ENCODE measurements at places on chromosomes 1 and 21.

- no peak for DNase-seq
These were observed 21.3 kb downstream of the GPSM2 start for GRCh38 chr1:108897865-108898720.

- DNase-seq = no peak
These were observed 11.7 kb downstream of the CAPN9 start for GRCh38 chr1:230758709-230759368.

DNA sequence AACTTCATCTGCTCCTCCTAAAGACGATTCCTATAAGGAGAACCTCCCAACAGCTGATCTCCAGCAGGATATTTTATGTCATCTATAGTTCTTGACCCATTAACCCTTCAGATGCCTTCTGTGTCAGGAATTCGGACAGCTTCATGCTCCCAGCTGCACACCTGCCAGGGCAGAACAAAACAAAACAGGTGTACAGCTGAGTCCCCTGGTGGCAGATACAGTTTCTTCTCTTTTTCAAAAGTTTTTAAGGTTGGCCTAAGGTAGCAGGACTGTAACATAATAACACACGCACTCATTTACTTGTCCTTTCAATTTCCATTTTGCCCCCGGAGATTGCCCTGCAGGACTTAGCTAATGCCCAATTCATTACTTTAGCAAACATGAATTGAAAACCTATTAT is 218.3 kb downstream of the S1PR1 start:
- DNase-seq = no peak

GRCh38 chr1:12006167-12006921 is 13.0 kb upstream of the MIIP start:
- no peak for DNase-seq

DNA sequence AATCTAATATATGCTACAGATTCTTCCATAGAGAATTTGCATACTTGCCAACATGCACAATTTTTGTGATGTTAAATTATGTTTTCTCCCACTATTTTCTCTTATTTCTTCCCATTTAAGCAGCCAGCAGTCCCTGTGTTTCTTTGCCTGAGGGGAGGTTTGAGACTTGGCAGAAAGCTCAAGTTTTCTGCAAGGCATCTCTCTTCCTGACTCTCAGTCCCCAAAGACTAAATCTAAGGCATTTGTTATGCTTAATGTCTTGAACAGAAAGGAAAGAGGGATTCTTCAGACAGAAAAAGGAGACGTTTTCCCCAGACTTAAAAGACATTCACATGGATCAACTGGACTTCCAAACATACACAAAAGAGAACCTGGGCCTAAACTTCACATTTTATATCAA is 354.4 kb downstream of the RYR2 start:
- DNase-seq = no peak

DNA sequence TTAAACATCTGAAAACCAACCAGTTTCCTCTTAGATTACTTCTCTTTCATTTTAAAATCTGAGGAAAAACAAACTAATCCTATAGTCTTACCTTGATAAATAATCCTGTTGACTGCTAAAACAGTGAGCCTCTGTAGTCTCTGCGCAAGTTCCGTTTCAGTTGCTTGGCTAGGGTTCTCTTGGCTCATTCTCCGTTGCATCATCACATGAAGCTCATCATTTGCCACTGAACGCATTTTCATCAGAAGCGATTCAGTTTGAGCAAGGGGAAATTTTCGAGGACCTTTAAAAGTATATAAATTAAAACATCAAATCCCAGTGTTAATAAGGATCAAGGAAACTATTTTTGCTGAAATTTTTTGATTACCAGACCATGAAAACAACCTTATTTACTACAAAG is 96.7 kb upstream of the GNG4 start:
- DNase-seq = no peak

DNA sequence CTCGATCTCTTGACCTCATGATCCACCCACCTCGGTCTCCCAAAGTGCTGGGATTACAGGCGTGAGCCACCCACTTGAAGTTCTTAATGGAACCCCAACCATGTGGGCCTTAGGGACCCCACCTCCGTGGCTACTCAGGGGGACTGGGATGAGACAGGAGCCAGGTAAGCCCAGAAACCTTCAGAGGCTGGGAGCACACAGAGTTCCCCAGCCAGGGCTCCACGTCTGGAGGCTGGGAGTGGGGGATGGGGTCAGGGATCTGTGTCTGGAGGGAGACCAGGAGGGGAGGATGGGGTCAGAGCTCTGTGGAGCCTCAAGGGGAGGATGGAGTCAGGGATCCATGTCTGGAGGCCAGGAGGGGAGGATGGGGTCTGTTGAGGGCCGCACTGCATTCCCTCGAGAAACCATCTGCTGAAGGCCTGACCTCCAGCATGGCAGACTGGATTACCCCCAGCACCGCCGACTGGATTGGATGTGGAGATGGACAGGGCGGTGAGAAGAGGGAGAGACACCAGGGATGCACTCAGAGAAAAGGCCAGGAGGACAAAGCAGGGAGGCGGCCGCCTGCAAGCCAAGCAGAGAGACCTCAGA is 2.1 kb upstream of the FTCD start:
- DNase-seq = peak; percentile 60

DNA sequence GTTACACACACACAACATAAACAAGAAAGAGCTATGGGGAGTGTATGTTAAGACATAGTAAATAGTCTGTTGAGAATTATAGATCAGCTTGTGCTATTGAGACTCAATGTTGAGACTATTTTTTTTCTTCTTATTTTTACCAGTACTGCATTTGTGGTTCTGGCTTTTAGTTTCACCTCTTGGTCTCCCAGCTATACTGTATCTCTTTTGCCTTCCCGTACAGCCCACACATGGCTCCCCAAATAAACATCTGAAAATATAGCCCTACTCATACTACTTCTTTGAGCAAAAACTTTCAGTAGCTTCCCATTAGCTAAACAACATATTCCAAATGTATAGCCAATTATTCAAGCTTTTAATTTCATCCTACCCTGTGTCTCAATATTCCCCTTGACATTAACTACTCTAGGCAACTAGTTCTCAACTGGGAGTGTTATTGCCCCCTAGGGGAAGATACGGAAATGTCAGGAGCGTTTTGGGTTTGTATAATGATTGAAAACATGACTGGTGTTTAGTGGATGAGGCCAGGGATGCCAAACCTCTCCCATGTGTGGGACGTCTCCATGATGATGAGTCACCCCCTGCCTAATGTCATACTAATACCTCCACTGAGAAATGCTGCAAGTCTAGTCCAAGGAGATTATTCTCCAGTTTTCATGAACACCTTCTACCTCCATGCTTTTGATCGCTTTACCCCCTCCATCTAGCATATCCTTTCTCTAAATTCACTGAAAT is 6.8 kb downstream of the RPE65 start:
- DNase-seq = no peak

DNA sequence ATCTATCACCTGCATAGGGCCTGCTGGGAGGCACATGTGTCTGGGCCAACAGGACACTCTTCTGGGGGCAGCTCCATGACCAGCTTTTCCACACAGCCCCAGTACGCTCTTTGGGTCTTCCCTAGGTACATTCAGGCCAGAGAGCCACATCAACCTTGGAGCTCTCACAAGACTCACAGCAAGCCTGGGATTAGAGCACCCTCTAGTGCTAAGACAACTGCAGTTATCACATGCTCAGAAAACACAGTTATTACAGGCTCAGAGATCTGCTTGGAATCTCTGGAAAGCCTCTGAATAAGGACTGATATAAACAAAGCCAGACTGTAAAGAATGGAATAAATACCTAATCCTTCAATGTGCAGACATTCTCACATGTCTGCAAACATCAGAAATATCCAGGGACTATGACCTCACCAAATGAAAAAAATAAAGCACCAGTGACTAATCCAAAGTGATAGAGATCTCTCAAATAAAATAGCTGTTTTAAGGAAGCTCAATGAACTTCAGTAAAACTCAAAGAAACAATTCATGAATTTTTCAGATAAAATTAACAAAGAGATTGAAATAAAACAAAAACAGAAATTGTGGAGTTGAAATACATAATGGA is 563.9 kb upstream of the NR5A2 start:
- no peak for DNase-seq

DNA sequence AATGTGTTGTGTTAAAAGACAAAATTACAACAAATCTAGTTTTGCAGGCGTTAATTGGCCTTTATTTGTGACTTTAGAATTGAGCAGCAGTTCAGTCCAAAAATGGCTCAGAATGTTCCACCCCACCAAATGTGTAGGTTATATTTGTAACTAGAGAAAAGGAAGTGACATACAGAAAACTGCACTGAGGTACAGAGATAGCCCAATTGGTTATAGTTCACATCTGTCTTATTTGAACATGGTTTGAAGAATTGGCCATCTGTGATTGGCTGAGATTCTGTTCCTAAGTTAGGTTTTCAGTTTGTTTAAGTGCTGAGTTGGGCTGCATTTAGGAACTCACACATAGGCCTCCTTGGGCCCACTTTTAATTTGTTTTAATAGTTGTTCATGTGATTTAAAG is 12.0 kb upstream of the FMO2 start:
- no peak for DNase-seq

- DNase-seq = peak; percentile 65
These were observed 6.1 kb upstream of the CROCC start for GRCh38 chr1:16915627-16915973.

DNA sequence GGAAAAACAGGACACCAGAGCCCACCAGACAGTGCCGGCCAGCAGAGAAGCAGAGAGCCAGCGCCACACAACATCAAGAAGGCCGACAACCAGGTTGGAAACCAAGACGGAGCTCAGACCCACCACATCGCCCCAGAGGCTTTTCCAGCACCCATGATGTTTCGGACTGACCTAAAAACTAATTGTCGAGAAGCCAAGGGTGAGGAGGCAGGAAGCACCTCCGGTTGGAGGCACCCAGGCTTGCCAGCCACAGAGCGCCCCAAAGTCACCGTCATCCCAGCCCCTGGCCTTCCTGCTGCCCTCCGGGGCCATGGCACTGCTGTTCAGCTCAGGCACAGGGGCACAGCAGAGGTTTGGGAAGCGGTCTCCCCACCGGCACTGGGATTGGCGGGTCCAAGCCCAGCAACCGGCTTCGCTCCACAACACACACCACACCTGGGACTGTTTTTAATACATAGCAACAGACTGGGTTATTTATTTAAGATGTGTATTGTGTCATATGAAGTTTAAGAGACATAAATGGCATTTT is 67.2 kb downstream of the SLC37A1 start:
- DNase-seq = peak; percentile 55

DNA sequence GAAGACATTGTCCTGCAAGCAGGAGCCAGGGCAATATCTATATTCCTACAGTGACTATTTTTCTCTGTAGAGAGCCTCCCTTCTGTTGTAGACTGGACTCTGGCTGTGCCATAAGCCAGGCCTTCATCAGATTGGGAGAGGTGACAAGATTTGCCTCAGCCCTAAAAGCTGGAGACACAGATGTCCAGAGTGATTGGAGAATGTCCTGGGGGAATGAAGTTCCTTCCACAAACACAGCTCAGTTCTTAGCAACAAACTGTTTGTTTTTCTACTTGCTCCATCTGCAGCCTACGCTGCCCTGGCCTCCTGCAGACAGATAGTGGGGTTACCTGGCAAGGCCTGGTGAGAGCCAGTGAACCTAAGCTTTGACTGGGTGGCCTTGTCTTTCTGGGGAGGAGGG is 29.9 kb upstream of the SNX27 start:
- DNase-seq = no peak

GRCh38 chr1:219621047-219621786 is 8.3 kb upstream of the ZC3H11B start:
- DNase-seq = no peak

GRCh38 chr1:192652159-192652558 is 16.2 kb downstream of the RGS13 start:
- DNase-seq = no peak

DNA sequence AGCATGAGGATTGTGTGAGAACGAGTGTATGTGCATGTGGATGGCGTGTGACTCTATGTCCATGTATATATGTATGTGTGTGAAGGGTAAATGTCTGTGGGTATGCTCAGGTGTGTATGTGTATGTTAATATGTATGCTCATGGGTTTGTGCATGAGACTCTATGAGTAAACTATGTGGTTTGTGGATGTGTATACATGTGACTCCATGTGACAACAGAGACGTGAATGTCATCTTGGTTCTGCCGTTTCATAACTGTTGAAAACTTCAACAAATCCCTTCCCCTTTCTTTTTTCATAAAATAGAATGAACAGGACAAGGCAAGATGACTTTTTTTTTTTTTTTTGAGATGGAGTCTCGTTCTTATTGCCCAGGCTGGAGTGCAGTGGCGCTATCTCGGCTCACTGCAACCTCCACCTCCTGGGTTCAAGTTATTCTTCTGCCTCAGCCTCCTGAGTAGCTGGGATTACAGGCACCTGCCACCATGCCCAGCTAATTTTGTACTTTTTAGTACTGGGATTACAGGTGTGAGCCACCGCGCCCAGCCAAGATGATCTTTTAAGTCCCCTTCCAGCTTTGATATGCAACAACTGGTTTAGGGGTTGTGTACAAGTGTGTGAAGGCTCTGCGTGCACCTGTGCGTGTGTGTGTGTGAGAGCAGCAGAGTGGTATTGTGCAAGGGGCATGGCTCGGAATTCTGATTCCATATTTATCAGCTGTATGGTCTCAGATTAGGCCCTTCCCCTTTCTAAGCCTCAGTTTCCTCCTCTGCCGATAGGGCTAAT is 106.3 kb downstream of the EBNA1BP2 start:
- DNase-seq = no peak

GRCh38 chr1:57957576-57957975 is 533.7 kb upstream of the DAB1 start:
- no peak for DNase-seq

- no peak for DNase-seq
These were observed 46.5 kb downstream of the NCF2 start for GRCh38 chr1:183543619-183544204.

DNA sequence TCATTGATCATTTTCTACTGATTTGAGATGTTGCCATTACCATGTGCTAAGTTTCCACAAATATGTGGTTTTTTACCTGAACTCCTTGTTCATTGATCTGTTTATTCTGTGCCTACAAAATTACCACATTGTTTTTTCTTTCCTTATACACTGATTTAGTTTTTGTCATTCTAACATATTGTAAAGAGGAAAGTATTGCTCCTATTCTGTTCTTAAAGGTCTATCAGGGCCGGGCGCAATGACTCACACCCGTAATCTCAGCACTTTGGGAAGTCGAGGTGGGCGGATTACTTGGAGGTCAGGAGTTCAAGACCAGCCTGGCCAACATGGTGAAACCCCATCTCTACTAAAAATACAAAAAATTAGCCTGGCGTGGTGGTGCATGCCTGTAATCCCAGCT is 75.1 kb downstream of the CAMTA1 start:
- DNase-seq = no peak

DNA sequence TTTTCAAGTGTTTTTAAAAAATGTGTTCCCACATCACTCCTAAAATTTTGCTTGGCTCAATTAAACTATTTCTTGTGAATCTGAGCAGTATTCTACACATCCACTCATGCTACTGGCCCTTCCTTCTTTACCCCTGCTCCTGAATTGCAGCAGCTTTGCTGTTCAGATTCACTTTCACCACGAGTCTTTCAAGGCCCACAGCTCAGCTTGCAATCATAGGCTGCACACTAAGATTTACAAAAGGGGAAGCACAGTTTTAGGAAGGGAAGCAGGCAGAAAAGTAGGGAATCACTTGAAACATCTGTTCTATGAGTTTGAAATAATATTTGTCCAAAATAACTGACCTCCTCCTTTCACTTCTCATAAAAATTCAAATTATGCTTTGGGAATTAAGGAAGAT is 70.9 kb upstream of the EDEM3 start:
- DNase-seq = no peak

- no peak for DNase-seq
These were observed 4.4 kb downstream of the FOXD3 start for GRCh38 chr1:63326473-63327380.

All from sigmoid colon (tissue), 7 donors.